ENCODE measurements at places on chromosomes 11 and 22. TPM values are rescaled to one million over a fixed set of nuclear protein-coding genes. Genes with fewer than 3 reads are reported as not detected.

GRCh38 chr22:40728731-40729189 is 49.5 kb downstream of the MCHR1 start:
- no peak for DNase-seq

DNA sequence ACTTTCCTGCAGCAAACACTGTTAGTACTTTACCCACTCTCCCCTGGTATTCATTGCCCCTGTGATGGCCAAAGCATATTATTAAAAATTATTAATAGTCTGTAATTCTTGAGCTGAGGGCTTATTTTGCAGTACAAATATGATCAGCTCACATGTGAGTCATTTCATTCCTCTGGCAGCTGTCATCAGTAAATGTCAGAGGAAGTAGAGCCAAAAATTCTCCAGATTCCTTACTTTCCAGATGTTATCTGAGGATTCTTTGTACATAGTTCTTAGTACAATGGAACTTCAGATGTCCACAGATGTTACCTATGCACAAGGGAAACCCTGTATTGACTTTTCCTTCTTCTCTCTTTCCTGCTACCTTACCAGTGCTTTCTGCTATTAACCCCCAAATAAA is 12.5 kb downstream of the OR5B3 start:
- no peak for DNase-seq

GRCh38 chr11:4118107-4118506 is 23.5 kb downstream of the RRM1 start:
- no peak for DNase-seq

- no peak for DNase-seq
These were observed 18.9 kb upstream of the KCTD14 start for GRCh38 chr11:78041843-78042440.

GRCh38 chr22:48807155-48807554 is 1020.5 kb downstream of the BRD1 start:
- DNase-seq: peak; percentile 16

The CHADL gene
- total RNA-seq: 2.4 TPM

- DNase-seq: no peak
These were observed 51.8 kb downstream of the THAP12 start for GRCh38 chr11:76329084-76329648.

The TOMT gene
- not detected for total RNA-seq

- DNase-seq: no peak
These were observed 89.0 kb downstream of the RRAS2 start for GRCh38 chr11:14269692-14270573.

DNA sequence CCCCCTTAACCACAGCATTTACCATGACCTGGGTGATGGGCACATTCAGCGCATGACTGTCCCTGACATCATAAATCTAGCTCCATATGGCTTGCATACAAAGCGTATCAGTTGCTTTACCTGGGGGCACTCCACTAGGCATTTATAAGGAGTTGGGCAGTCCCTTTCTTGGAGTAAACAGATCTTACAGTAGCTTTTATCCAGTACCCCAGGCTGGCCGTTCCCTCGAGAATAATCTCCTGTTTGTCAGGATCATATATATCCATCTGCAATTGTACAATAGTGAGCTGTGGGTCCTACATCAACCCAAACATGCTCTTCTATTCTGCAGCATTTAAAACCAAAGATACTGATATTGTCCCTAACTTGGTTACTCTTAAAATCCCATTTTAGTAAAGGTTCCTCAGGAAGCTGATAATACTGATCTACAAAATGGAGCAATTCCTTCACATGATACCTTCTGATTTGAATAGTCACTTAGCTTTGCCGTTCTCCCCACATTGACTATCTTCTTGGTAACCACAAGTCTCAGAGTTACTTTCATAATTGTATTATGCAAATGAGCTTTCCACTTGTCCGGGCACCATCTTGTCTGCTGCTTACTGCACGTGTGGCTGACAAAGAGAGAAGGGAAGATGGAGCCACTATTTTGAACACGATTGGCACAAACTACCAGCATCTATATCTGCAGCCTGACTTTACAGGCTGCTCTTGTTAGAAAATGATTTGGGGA is 205.0 kb downstream of the CWF19L2 start:
- no peak for DNase-seq

GRCh38 chr22:48371391-48371790 is 1456.3 kb downstream of the BRD1 start:
- DNase-seq: no peak

DNA sequence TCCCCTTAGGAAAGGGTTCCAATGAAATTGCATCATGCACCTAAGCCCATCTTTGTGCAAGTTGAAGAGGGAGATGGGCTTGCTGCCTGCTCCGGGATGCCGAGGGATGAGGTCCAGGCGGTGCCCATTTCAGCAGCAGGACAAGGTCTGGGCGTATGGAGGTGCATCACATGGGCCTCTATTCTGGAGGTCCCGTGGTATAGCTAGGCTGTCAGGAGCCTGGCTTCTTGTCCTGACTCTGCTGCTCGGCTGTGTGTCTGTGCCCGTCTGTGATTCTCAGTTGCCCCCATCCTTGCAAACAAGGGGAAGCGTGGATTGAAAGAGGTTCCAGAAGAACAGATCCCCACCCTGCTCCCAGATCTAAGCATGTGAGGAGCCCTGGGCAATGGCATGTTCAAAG is 130.0 kb downstream of the OSBP2 start:
- no peak for DNase-seq

GRCh38 chr11:46278387-46279125 is 1.1 kb downstream of the CREB3L1 start:
- no peak for DNase-seq

Measured in cerebellum (tissue), 4 donors.